ENCODE measurements at places on chromosomes 16 and 17.

DNA sequence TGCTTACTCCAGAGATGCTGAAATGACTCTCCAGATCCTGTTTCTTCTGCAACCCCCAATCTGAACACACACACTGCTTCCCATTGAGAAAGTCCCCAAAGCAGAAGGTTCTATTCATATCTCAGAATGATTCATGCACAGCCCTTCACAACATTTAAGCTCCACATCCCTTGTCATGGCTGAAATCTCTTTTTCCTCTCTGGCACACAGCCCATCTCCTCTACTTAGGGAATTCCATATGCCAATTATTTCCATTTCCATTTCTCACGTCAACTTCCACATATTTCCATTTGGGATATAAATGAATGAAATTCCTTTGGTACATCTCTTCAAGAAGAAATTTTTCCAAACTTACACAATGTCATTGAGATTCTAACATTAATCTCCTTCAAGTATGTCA lies 119.6 kb downstream of the CDH11 start:
- DNase-seq, result no peak

DNA sequence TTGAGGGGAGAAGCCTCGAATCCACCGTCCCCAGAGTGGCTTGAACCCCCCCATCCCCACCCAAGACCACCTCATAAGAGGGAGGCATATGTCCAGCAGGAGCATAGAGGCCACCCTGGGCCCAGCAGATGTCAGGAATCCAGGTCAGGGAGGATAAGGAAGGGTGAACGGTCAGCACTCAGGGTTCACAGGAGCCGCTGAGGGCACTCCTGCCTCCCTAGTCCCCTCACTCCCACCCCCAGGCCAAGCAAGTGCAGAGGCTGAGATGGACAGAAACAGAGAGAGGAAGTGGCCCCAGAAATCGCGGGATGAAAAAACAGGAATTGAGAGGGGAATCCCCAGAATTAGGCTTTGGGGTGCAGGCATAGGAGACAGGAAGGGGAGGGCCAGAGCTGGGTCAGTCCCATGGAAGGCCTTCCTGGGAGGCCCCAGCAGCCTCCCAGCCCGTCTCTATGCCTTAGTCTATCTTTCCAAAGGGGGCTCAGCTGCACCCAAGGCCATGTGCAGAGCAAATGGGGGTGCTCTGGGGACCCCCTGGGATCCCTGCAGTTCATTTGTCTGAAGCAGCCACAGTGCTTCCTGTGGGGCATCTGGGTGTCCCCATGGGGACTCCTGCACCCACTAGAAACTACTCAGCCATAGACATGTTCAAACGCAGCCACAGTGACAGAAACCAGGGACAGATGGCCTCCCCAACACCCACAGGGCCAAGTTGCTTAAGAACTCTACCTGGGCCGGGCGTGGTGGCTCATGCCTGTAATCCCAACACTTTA lies 1.7 kb downstream of the CMTM3 start:
- DNase-seq, result no peak

DNA sequence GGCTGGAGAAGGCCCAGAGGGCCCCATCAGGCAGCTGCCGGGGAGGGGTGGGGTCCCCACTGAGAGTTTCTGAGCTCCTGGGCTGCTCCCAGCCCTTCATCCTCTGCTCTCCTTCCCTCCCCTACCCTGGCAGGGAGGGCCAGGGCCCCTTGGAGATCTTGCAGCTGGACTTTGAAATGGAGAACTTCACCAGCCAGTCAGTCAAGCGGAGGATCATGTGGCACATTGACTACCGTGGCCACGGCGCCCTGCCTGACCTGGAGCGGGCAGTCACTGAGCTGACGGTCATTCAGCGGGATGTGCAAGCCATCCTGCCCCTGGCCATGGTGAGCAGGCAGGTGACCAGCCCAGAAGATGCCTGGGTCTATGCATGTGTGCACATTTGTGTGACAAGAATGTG lies 49.5 kb downstream of the TMEM132E start:
- no peak for DNase-seq

GRCh38 chr16:72972878-72973571 lies 74.9 kb downstream of the ZFHX3 start:
- no peak for DNase-seq

All from HuH-7 (cell line).